ENCODE measurements at places on chromosomes 5 and 9. TPM values are rescaled to one million over a fixed set of nuclear protein-coding genes. Genes with fewer than 3 reads are reported as not detected.

DNA sequence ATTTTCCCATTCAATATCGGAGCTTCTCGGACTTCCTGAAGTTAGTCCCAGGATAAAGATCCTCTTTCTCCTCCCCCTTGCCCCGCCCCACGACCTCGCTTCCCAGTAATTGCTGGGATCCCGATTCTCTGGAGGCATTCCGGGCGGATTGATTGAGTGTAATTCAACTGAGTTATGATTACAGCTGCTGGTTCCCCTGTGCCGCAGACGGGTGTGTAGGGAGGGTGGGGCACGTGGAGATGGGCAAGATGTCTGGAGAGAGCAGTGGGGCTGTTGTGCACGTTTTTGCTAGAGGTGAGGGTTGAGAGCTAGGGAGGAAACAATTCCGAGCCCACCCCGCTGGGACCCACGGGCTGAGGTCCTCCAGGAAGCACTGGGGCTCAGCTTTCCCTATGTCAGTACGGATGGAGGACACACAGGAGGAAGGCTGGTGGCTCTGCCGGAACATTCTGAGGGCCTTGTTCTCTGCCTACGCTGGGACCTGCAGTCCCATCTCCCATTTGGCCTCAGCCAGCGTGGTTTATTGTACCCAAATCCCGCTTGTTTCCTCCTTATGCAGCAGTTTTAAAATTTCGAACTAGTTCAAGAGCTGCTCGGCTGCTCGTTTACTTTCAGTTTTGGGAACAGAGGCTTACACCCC, 2.4 kb upstream of the DMRT2 start:
- peak; percentile 65 for DNase-seq

DNA sequence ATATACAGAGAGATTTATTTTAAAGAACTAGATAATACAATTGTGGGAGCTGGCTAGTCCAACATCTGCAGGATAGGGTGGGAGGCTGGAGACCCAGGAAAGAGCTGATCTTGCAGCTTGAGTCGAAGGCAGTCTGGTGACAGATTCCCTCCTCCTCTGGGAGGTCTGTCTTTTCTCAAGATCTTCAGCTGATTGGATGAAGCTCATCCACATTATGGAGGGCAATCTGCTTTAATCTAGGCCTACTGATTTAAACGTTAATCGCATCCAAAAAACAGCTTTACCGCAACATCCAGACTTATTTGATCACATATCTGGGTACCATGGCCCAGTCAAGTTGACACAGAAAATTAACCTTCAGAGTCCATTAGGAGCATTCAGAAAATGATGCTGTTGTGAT, 168.1 kb downstream of the ATPSCKMT start:
- DNase-seq = no peak

- DNase-seq = no peak
Observed at GRCh38 chr9:69170231-69170630, 3.8 kb upstream of the TJP2 start.

DNA sequence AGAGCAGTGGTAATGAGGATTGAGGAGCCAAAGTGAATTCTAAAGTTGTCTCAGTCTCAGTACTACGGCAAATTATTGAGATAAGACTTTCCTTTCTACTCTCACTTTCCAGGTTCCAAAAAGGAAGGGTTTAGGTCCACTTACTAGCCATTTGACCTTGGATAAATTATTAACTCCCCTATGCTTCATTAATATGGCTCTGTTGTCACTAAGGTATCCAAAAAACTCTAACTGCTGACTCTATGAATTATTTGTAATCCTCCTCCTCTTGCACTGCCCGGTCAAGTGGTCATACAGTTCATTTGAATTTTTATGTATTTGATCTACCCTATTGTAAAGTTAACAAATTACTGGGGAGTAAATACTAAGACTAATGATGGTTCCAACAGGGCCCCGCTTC, 17.7 kb upstream of the UGCG start:
- no peak for DNase-seq

DNA sequence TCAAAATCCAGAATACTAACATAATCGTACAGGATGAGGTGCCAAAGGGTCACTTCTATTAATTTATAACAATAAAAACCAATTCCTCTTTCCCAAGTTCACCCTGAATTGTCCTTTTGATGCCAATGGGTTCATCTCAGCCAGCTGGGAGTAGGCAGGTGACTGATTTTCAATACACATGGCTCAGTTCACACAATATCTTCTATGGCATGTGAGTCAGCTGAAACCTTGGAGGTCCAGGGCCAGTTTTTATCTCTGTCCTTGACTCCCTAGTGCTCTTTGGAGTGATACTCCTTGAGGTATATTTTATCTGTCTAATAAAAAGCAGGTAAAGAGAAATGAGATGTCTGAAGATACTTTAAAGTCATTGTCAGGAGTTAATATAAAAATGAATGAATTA, 186.6 kb downstream of the SMC2 start:
- no peak for DNase-seq

The GPR21 gene
- total RNA-seq = 0.64 TPM

The ADRA1B gene
- 0.51 TPM for total RNA-seq

The GABBR2 gene
- not detected for total RNA-seq

The CD74 gene
- 198 TPM for total RNA-seq

The PCDHGC5 gene
- 0.61 TPM for total RNA-seq
